Fibroblast of the aortic adventitia (primary cell): ENCODE measurements at places on chromosomes 7 and 10. TPM values are rescaled to one million over a fixed set of nuclear protein-coding genes. Genes with fewer than 3 reads are reported as not detected.
A peak's percentile ranks its signal among the peaks of the same experiment; 100 is the strongest.

- no peak for DNase-seq
Measured at GRCh38 chr7:36318116-36318515, 71.5 kb upstream of the ANLN start.

DNA sequence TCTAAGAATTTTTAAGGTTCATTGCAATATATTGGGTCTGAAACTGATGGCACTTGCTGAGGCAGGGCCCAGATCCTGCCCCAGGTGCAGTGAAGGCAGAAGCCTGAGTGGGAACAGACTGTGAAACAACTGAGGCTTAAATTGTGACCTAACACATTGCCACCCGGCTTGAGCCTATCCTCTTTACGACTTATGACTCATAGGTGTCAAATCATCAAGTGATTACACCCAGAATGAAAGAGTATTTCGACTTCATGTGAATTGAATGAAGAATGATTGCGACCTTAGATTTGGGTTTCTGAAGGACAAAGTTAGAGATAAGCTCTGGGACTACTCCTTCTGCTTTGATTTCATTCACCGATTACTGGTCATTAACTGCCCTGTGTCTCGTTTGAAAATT lies 200.9 kb downstream of the CREB5 start:
- DNase-seq = no peak

- DNase-seq = peak; percentile 19
Measured at GRCh38 chr7:138527746-138528223, 67.7 kb downstream of the TRIM24 start.

- DNase-seq = peak; percentile 75
Measured at GRCh38 chr10:68402276-68402675, 4.8 kb downstream of the RUFY2 start.

Gene TMEM140
- total RNA-seq = 9.7 and 12.1 TPM in 2 replicates

Gene LIPM
- total RNA-seq = 0.82 TPM in 1 of 2 replicates, not detected in the other
